Melanocyte of skin (primary cell): ENCODE measurements at places on chromosomes 12 and 14. TPM values are rescaled to one million over a fixed set of nuclear protein-coding genes. Genes with fewer than 3 reads are reported as not detected.

TRIM9 gene
- total RNA-seq = 4.7 and 8.9 TPM in 2 replicates

PLA2G1B gene
- not detected in 2 replicates for total RNA-seq

HEBP1 gene
- total RNA-seq = 24.5 and 36.6 TPM in 2 replicates

PLEKHH1 gene
- 53.3 and 57.4 TPM in 2 replicates for total RNA-seq

HIP1R gene
- 28.7 and 29.9 TPM in 2 replicates for total RNA-seq

COQ6 gene
- total RNA-seq = 25.1 and 31.3 TPM in 2 replicates

PAWR gene
- total RNA-seq = 9.3 and 17.6 TPM in 2 replicates

CCDC175 gene
- total RNA-seq = not detected in 2 replicates

CISTR gene
- not detected in 2 replicates for total RNA-seq

CLEC1A gene
- under 0.01 TPM in 1 of 2 replicates, not detected in the other for total RNA-seq

SPX gene
- 1.4 and 2.0 TPM in 2 replicates for total RNA-seq

SMCO2 gene
- not detected in 2 replicates for total RNA-seq

TRHDE gene
- total RNA-seq = not detected in 2 replicates

TTC6 gene
- total RNA-seq = not detected in 2 replicates

PITPNM2 gene
- 1.7 and 4.0 TPM in 2 replicates for total RNA-seq

ASPG gene
- not detected in 2 replicates for total RNA-seq

CLEC4D gene
- not detected in 2 replicates for total RNA-seq

KHNYN gene
- total RNA-seq = 42.3 and 48.6 TPM in 2 replicates

LGR5 gene
- total RNA-seq = not detected in 2 replicates

SIX1 gene
- under 0.01 TPM in 1 of 2 replicates, not detected in the other for total RNA-seq

RTL1 gene
- total RNA-seq = not detected in 2 replicates

CCDC196 gene
- not detected in 2 replicates for total RNA-seq

FOXN4 gene
- not detected in 2 replicates for total RNA-seq

FITM1 gene
- 0.34 and 0.73 TPM in 2 replicates for total RNA-seq

SUDS3 gene
- total RNA-seq = 31.3 and 38.9 TPM in 2 replicates

SLC7A7 gene
- 0.34 and 0.73 TPM in 2 replicates for total RNA-seq

CELA1 gene
- not detected in 2 replicates for total RNA-seq

KRT78 gene
- not detected in 2 replicates for total RNA-seq

PZP gene
- under 0.01 TPM in 1 of 2 replicates, not detected in the other for total RNA-seq

ASB2 gene
- 0.93 and 1.7 TPM in 2 replicates for total RNA-seq

LRRC43 gene
- 2.4 and 5.1 TPM in 2 replicates for total RNA-seq

DHRS1 gene
- 9.8 and 20.3 TPM in 2 replicates for total RNA-seq

SRGAP1 gene
- total RNA-seq = 6.7 and 8.2 TPM in 2 replicates

PPP1R1A gene
- not detected in 2 replicates for total RNA-seq

NT5DC3 gene
- 29.6 and 36.4 TPM in 2 replicates for total RNA-seq

KRT73 gene
- total RNA-seq = not detected in 2 replicates

RERGL gene
- total RNA-seq = not detected in 2 replicates

EGLN3 gene
- total RNA-seq = 8.3 and 22.2 TPM in 2 replicates

KLRC4 gene
- not detected in 2 replicates for total RNA-seq

FAM222A gene
- total RNA-seq = 3.2 and 4.3 TPM in 2 replicates

IFNG-AS1 gene
- not detected in 2 replicates for total RNA-seq

ADGRD1 gene
- 0.73 and 1.0 TPM in 2 replicates for total RNA-seq

ABCD2 gene
- under 0.01 and 0.34 TPM in 2 replicates for total RNA-seq
